ENCODE measurements at places on chromosomes 3 and 15.

DNA sequence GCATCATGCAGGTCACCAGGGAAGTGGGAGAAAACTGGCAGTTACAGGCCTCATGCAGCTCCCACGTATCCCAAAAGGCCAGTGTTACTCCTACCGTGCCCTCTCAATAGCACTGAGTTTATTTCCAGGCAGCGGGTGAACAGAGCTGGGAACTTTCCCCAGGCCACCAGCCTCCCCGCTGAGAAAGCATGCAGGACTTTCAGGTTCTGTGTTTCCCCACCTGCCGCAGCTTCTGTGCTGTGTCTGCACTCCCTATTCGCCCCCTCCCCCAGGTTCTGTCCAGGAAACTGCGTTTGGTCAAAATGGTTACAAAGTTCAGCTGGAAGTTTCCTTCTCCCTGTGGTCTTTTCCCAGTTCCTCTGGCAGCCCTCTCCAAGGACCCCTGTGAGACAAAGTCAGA lies 21.4 kb downstream of the NEK11 start:
- DNase-seq: no peak

GRCh38 chr15:64048781-64049460 lies 2.6 kb upstream of the DAPK2 start:
- no peak for DNase-seq

- no peak for DNase-seq
Measured at GRCh38 chr15:36887214-36887961, 213.0 kb downstream of the MEIS2 start.

GRCh38 chr3:47291158-47291753 lies 8.5 kb downstream of the KLHL18 start:
- DNase-seq: no peak

DNA sequence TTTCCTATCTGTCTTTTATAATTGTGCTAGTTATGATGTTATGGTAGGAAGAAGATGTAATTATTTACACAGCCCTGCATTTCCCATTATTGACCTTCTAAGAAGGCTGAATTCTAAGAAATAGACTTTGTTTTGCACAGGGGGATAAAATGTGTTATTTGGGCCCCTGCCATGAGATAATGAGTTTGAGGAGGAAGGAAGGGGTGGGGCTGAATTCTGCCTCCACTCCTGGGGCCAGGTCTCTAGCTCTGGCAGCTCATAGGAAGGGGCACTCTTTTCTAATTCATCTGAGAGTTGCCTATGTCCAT lies 69.2 kb upstream of the GOLGA8B start:
- DNase-seq: no peak

DNA sequence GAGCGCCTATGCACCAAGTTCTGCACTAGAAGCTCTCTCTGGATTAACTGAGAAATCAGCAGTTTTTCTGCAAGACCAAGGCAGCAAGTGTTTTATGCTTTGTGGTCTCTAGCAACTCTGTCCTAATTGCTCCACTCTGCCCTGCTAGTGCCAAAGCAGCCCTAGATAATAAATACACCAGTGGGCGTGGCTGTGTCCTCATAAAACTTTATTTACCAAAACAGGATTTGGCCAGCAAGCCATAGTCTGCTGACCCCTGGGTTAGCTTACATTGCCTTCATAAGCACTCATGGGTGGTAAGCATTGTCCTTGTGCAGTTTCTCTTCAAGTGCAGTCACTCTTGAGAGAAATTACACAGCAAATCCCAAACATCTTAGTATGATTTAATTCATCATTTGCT lies 30.7 kb upstream of the SLC24A5 start:
- DNase-seq: no peak

DNA sequence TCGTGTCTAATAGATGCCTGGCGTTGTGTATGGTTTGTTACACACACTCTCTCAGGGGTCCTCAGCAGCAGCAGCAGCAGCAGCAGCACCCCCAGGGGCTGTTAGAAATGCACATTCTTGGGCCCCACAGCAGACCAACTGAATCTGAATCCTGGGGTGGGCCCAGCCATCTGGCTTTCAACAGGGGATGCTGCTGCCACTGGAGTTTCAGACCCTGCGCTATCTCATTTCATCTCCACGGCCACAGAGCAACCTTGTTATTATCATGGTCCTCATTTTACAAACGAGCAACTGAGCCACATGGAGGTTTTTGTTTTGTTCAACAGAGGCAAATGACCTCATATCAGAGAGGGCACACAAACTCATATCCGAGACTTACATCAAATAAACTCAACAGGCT lies 47.7 kb downstream of the MGLL start:
- DNase-seq: no peak

- DNase-seq: no peak
Measured at GRCh38 chr3:110178965-110179364, 841.6 kb upstream of the DPPA4 start.

- no peak for DNase-seq
Measured at GRCh38 chr3:146343551-146343950, 92.6 kb upstream of the PLSCR4 start.

DNA sequence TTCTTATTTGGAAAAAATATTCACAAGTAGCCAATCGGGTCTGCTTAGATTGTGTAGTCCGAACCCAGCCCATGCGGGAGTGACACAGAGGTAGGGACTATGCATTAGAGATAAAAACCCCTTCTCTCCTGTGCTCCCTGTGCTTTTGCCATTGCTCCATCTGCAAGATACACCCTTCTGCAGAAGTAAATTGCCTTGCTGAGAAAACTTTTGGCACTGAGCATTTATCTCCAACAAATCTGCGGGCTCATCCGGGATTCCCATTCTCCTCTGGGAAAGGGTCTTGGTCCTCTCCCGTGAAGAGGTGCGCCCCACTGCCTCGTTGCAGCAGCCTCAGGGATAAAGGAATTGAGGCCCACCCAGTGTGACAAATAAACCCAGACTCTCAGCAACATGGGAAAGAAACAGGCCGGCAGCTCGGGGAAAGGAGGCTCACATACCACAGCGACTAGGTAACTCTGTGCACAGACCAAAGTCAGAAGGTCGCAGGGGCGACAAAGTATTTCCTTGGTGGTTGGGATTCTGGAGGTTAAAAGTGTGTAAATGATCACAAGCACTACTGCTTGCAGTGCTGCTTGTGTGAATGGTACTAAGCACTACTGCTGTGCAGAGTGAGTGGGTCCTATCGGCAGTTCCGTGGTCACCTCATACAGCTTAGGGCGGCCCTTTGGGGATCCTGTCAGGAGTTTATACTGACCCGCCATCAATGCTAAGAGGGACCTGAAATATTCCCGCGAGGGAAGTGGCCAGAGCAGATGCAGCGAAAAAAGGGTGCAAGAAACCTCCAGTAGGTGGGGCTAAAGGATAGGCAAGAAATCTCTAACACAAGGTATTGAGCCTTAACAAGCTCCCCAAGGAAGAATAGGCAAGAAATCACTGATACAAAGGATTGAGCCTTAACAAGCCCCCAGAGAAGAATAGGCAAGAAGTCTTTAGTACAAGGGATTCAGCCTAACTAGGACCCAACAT lies 54.3 kb downstream of the GSK3B start:
- no peak for DNase-seq

DNA sequence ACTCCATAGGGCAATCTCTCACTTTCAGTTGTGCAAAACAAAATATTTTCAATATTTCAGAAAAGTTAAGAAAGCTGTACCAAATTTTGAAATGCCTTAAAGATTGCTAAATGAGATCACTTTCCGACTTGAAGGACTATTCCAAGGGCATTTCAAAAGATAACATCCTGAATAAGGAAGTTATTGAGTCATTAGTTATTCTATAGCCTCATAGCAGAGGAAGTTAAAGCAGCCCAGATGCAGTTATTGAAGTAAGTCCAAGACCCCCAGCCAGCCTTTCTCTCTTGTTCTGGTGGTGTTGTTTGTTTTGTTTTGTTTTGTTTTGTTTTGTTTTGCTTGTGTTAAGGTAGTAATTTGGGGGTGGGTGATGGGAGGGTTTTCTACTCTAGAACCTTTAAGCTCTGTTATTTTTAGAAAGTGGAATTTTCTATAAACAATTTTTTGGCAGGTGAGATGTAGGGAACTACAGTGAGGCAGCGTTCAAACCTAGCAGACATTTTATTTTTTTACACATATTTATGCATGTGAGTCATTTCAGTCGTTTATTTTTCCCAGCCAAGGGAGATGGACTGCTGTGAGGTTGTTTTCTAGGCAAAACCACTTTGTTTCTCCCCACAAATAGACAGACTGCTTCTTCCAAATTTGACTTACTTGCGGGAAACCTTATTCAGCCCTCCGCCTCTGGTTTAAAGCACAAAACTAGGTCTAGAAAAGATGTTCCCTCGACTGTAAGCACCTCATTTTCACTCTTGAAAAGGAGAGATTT lies 216.3 kb upstream of the ARPP21 start:
- DNase-seq: no peak

GRCh38 chr3:143769616-143770015 lies 78.7 kb downstream of the SLC9A9 start:
- no peak for DNase-seq

GRCh38 chr15:73677146-73677607 lies 7.0 kb upstream of the CD276 start:
- DNase-seq: no peak

- no peak for DNase-seq
Measured at GRCh38 chr15:47300596-47300995, 416.7 kb upstream of the SEMA6D start.

DNA sequence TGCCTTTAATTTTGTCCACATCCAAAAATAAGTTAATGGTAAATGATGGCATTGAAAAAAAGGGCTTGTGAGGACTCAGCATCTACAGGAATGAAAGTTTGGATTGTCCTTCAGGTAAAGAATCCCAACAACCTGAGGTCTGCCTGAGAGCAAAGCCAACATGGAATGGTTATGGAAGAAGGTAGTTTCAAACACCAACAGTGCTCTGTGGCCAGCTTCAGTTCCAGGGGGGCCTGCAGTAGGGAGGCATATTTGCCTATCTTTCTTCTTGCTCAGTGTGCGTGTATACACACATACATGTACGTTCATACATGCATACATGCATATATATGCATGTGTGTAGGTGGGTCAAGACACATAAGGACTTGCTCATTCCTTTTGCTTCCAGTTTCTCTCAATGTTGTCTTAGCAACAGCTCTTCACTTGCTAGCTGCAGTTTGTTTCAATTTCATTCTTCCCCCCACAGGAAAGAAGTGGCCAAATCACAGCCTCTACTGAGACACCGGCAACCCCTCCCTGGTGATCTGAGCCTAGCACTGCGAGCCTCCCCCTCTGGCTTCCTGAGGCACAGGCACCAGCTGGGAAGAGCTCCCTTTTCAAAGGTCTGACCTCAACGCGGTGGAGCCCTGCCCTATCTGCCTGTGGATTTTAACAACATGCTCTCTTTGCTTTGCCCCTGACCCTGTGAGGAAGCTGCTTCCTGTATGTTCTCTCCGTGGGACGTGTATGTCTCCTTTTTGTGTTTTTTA lies 146.2 kb downstream of the KLF13 start:
- peak; percentile 41 for DNase-seq

DNA sequence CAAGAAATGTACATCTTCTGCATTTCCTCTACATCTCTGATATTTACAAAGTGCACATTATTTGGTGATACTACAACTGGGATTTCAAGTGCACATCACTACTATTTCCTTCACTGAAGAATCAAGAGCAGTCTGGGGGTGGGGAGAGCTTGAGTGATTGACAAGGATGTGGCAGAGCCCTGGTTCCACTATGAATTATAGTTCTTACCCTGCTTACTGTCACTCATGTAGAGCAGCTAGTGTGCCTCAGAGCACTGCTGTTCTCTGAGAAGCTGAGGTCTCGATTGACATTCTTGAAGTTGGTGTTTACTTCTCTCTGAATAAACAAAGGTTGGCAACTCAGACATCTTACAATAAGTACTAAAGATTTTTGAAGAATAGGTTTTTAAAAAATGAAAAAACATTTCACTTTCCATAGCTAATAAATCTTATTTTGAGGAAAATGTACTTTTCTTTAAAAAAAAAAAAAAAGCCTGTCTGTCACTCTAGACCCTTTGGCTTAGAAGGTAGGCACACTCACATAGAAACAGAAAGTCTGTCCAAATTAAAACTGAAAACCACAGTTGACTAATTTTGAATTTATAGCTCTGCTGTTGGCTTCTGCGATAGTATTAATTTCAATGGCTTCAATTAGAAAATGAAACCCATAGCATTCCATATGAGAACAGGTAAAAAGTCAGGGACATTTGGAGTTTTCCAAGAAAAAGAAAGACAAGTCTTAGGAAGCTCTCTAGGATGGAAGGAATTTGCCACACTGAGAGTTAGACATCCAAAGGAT lies 5.6 kb downstream of the GREM1 start:
- DNase-seq: no peak

DNA sequence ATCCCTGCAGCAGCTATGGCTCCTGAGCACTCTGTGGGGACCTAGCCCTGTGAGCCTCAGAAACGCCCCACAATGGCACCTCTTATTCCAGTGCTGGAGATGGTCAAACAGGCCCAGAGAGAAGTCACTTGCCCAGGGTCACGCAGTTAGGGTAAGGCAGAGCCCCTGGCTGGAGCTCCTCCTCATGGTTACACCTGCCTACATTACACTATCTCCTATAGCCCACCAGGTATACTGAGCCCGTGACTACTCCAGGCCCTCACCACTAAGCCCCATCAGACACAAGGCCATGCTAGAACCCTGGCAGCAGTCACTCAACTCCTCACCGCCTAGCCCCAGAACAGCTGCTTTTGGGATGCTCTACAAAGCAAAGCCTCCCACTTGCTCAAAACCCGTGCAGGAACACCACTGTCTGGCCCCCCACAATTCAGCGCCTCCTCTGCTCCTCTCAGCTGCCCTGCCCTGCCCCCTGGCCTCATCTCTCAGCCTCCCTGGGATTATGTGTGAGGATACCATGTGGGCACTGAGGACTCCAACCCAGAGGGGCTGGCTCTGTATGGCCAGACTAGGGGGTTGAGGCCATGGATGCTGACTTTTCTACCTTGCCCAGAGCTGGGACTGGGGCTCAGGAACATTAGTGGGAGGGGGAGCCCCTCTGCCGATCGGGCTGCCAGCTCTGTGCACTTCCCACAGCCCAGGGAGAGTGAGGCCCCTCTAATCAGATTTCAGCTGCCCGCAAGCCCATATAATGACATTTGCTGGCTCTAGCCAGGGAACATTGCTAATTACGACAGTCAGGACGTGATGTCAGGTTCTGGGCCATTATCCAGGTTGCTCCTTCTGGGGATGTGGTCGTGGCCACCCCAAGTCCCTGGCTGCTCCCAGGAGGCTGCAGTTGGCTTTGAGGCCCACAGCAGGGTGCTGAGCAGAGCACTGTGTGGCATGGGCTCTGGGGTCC lies 4.0 kb downstream of the NT5DC2 start:
- DNase-seq: no peak

DNA sequence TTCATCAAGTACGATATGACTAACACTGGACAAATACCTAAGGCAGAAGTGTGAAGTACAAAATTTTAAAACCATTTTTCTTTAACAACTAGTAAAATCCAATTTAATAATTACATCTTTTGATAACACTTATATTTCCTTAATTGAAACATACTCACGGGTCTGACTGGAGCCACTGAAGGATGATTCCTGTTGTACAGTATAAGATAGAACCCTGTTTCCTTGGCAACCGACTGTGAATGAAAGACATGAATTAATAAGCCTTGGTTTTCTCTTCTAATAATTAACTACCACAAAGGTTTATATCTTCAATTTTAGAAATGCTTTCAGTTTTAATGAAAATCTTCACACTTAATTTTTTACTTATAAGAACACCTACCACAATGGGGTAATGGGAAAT lies 19.4 kb downstream of the DHX36 start:
- no peak for DNase-seq

GRCh38 chr3:47464588-47464987 lies 11.2 kb downstream of the SCAP start:
- DNase-seq: no peak

GRCh38 chr3:42923606-42924005 lies 17.7 kb downstream of the ZNF662 start:
- no peak for DNase-seq
